ENCODE measurements at places on chromosomes 2 and 18. TPM values are rescaled to one million over a fixed set of nuclear protein-coding genes. Genes with fewer than 3 reads are reported as not detected.

GRCh38 chr2:181683518-181684453 lies 3.5 kb upstream of the NEUROD1 start:
- no peak for DNase-seq

DNA sequence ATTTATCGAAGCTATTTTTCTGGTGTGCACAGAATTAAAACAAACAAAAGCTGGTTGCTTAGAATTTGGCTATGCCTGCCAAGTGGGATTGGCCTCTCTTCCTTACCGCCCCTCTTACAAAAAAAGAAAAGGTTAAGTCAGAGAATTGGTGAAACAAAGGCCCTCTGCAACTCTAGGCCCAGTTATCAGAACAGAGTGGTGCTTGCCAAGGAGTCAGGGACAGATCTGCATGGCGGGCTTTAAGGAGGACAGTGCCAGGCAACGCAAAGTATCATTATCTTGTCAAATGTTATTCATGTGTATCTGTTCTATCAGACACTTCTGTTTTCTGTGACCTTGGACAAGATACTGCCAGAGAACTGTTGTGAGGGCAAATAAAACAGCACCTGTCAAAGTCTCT lies 78.3 kb downstream of the TGIF1 start:
- DNase-seq = no peak

Gene ANKRD30BL
- total RNA-seq = not detected

Gene EFR3B
- total RNA-seq = under 0.01 TPM

DNA sequence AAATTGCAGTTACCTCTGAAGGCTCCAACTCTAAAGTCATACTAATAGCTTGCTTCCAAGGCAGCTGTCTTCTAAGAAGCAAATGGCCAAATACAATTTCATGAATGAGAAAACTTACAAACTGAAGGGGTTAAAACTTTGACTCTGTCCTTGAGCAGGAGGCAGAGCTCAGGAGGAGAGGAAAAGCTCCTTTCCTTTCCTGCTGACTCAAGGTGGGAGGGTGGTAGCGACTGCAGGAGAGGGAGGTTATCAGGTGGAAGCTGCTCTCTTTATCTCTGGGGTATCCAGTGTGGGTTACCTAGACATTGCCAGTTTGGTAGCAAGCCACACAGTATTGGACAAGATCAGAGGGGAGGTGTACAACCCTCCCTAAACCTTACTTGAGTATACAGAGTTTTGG lies 2.7 kb upstream of the EFEMP1 start:
- DNase-seq = no peak

- DNase-seq = no peak
Observed at GRCh38 chr2:120436460-120436739, 90.5 kb downstream of the INHBB start.

GRCh38 chr2:101064505-101064867 lies 62.4 kb downstream of the RPL31 start:
- DNase-seq = no peak

Gene TXNDC2
- total RNA-seq = not detected

Gene METTL8
- 14.2 TPM for total RNA-seq

DNA sequence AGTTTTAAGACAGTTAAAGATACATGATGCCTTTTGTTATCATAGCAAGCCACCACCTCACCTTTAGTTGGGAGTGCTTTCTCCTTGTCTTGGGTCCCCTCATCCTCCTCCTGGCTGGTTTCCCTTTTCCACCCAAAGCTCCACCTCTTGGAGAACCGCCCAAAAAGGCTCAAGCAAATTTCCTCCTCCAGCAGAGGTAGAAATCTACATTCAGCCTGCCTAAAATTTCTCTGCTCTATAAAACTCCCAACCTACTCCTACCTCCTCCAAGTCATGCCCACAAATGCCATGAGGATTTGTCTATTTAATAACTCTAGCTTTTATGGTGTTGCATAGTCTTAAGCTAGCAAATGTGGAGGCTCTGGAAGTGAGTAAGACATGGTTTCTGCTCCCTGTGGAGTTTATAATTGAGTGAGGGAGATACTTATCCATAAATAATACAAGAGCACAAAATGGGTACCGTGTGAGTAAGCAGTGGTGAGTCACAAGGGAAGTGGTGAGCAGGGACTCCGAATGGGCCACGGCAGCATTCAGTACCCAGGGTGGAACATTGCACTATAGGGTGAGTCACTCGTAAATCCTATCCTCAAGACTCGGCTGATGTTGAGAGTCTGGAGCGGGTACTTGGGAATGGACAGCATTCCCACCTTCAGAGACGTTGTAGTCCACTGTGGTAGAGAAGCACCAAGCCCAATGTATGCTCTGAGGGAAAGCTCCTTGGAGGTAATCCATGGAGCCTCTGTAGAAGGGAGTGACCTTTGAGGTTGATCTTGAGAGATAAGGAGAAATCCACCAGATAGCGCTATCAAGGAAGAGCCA lies 146.3 kb downstream of the RTN4 start:
- peak; percentile 95 for DNase-seq

- DNase-seq = peak; percentile 98
Observed at GRCh38 chr2:68828887-68829708, 42.1 kb downstream of the BMP10 start.

DNA sequence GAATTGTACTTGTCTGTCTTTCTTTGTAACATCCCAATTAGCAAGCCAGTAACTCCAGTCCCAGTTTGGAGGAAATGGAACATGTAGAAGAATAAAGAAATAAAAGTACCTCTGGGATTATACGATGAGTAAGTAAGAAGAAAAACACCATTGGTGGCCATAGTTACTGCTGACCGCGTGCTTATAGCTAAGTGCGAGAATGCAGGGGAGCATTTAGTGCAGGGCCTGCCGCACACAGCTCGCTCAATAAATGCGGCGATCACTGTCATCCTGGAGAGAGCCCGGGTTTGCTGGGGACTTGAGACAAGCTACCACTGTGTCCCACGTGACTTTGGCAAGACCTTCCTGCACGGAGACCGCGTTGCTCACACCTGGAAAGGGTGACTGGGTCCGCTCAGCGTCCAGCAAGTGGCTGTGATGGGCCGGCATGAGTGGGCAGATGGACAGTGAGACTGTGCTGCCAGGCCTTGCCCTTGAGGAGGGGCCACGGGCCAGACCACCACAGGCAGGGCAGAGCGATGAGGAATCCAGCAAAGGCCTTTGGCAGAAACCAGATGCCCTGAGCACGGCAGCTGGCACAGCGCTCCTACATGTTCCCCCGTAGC lies 54.8 kb downstream of the ADI1 start:
- no peak for DNase-seq

DNA sequence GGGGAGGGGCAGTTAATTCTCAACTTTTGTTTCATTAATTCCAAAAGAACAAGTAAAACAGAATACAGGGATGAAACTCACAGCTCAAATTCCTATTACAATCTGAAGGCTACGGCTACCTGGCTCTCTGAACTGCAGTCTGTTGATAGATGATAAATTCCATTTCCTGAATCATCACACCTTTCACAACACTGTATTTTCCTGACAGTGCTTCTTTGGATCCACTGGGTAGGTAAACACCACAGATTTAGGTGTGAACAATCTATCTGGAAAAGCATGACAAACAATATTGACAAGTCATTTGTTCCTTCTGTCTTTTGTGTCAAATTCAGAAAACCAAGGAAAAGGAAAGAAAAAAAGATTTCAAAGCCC lies 843.2 kb downstream of the LRRTM4 start:
- DNase-seq = no peak

Gene DUSP2
- 2.3 TPM for total RNA-seq

Gene GNAL
- total RNA-seq = under 0.01 TPM

Gene RBM43
- total RNA-seq = 4.7 TPM

- no peak for DNase-seq
Observed at GRCh38 chr2:167929484-167929883, 317.9 kb downstream of the STK39 start.

- no peak for DNase-seq
Observed at GRCh38 chr2:38381381-38382143, 4.5 kb upstream of the ATL2 start.

GRCh38 chr2:28488858-28489575 lies 6.8 kb upstream of the PLB1 start:
- no peak for DNase-seq

Gene GRB14
- not detected for total RNA-seq

- DNase-seq = peak; percentile 88
Observed at GRCh38 chr2:160221391-160222276, 21.6 kb upstream of the ITGB6 start.

GRCh38 chr2:149200109-149200520 lies 130.3 kb upstream of the LYPD6 start:
- peak; percentile 74 for DNase-seq

- peak; percentile 18 for DNase-seq
Observed at GRCh38 chr18:1014951-1015624, 110.4 kb downstream of the ADCYAP1 start.

DNA sequence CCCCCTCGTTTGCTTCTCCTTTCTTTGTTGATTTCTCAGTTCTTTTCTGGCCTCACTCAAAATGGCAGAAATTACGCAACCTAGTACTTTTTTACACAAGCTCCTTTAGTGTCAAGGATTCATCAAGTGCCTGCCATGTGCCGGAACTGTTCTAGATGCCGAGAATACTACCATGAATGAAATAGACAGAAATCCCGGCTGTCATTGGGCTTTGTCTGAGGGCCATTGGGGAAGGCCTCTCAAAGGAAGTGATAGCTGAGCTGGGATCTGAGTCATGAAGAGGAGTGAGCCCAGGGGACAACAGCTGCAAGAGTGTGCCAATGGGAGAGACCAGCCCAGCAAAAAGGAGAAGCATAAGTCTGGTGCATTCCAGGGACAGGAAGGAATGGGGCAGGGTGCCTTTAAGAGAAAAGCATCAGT lies 34.3 kb upstream of the PPP1CB start:
- peak; percentile 77 for DNase-seq

GRCh38 chr2:240983361-240983995 lies 14.9 kb upstream of the SNED1 start:
- peak; percentile 30 for DNase-seq

Gene HTRA2
- total RNA-seq = 40.2 TPM

DNA sequence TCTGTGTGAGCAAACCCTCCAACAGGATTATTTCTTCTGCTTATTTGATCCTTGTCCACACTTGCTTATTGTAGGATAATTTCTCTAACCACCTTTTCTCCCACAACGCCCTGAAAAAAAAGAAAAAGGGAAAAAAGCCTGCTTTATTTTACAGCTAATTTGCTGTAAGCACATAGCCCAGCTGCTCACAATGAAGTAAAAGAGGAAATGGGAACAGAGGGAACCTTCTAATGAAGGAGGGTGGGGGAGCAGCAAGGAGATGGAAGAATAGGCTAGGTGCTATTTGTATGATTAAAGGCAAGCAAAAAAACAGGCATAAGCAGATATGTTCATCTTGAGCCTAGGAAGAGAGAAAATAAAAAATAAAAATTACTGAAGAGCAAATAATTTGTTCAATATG lies 331.6 kb downstream of the TXNL1 start:
- no peak for DNase-seq

DNA sequence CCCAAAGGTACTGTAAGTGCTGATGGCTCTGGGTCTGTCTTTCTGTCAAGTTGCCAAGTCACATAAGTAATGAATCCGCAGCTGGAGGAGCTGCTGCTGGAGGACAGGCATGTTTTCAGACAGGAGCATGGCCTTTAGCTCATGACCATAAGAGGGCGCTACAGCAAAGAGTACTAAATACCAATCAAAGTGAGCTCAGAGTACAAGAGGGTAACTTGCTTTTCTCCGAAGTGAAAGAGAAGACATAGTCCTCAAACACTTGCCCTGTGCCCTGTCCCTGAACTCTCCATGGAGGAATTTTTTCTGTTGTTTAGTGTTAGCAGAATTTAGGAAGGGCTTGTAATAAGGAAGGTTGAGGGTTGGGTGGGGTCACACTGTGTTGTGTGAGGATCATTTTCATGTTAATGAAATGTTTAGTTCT lies 58.0 kb upstream of the EML6 start:
- DNase-seq = peak; percentile 93

Gene CELF4
- total RNA-seq = not detected

- no peak for DNase-seq
Observed at GRCh38 chr2:182283512-182283911, 143.3 kb downstream of the PDE1A start.

DNA sequence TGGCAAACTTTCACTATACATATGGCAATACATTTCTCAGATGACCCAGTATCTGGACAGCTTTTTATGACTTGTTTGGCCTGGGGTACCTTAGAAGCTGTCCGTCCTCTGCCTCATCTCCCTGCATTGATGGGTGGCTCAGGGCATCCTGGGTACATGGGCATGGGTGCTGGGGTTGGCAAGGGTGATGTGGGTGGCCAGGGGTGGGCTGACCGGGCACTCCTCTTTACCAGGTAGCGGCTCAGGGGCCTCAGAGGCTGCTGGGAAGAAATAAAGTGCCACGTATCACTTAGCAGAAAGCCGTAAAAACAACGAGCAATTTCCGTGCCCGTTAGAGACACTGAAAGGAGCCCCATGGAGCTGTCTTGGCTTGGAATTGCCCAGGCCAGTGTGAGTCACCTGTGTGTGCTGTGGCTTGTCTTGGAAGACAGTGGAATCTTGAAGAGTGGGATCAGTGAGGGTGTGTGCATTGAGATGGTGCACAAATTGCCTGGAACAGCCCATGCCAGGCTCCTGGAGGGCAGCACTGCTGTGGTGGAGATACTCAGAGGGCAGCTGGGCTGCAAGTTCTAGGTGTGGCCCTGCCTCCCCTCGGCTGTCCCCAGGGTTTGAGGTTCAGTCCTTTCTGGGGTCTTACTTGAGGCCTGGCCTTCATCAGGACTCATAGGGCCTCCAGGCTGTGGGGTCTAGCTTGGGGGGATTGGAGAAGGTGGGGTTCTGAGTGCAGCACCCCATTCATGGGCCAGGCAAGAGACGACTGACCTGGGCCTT lies 88.8 kb downstream of the FHOD3 start:
- DNase-seq = no peak

- no peak for DNase-seq
Observed at GRCh38 chr2:23273786-23274185, 111.2 kb upstream of the KLHL29 start.

Gene FAM110C
- total RNA-seq = not detected

GRCh38 chr2:190862571-190862991 lies 18.0 kb upstream of the GLS start:
- DNase-seq = peak; percentile 93

- no peak for DNase-seq
Observed at GRCh38 chr2:74183878-74184277, 5.2 kb upstream of the MOB1A start.

Gene SIX3
- not detected for total RNA-seq
